AG10803 (cell line): ENCODE measurements at places on chromosomes 7 and 10.

GRCh38 chr10:12111528-12111927 lies 17.9 kb upstream of the SEC61A2 start:
- no peak for DNase-seq

DNA sequence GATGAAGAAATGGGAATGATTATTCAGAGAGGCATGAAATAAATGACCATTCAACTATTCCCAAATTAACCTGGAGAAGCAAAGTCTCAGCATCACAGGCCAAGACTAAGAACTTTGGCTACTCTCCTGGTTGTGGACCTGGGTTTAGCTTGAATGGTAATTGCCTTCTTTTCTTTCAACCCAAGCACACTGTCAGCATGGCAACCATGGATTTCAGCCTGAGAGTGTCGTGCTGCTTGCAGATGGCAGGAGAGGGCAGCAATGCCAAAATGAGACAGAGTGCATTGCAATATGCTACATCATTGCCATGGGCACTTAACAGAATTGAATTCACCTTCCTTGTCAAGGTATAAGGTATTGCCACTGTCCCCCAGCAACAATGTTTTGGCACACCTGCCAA lies 767.2 kb downstream of the REEP3 start:
- DNase-seq, result no peak

DNA sequence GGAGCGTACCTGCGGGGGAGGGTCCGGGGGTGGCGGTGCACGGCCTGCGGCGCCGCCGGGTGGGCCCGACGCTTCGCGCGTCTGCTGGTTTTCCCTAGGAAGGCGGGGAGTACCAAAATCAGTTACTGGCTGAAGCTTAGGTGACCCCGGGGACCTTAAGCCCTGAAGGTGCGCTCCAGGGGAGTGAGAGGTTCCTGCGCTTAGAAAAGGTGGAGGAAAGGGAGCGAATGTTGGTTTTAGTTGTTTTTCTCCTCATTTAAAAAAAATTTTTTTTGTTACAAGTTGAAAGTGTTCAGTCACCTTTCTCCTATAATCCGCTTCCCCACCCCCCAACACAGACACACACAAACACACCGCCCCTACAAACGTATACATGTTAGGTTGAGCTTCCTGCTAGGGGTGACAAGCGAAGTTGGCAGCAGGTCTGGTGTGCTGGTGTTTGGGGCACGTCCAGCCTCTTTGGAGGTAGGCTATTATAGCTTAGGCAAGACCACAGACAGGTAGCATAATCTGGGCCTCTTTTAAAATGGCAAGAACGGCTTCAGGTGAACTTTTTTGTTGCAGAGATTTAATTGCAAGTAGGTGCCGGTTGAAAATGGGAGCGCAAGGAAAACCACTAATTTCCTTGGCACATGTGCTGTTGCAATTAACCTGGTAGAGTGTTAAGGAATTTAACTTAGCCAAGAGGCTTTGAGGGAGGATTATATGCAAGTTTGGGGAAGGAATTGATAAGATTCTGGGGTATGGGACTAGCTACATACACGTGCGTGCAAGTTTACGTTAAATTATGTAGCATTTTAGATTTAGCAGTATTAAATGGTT lies 945 bp downstream of the ADD3 start:
- DNase-seq, result no peak

- DNase-seq, result no peak
Measured at GRCh38 chr10:56599201-56599600, 238.1 kb upstream of the ZWINT start.

GRCh38 chr7:20402747-20403230 lies 72.1 kb downstream of the ITGB8 start:
- no peak for DNase-seq

DNA sequence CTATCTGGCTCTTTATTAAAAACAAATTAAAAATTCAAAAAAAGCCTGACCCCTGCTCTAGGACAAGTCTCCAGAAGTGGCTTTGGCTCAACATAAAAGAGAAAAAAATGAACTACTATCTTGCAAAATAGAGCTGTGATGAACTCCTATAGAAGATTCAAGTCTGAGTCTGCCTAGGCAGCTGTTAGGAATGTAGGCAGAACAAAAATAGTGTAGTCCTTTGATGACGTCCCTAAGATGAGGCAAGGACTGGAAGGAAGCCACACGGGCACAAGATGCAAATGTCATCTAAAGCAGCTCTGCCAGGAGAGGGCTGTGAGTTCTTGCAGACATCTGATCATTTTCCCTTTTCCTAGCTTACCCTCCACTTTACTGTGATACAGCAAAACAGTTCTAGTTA lies 20.5 kb downstream of the ASNS start:
- peak; percentile 84 for DNase-seq

GRCh38 chr10:69224862-69225657 lies 4.9 kb downstream of the HKDC1 start:
- DNase-seq, result peak; percentile 31

- no peak for DNase-seq
Measured at GRCh38 chr7:69166979-69167516, 431.2 kb upstream of the AUTS2 start.

- DNase-seq, result peak; percentile 83
Measured at GRCh38 chr10:35079763-35080162, 10.4 kb downstream of the CUL2 start.

GRCh38 chr10:7211857-7212577 lies 198.8 kb downstream of the SFMBT2 start:
- no peak for DNase-seq

GRCh38 chr7:158266426-158266816 lies 321.2 kb downstream of the PTPRN2 start:
- no peak for DNase-seq

DNA sequence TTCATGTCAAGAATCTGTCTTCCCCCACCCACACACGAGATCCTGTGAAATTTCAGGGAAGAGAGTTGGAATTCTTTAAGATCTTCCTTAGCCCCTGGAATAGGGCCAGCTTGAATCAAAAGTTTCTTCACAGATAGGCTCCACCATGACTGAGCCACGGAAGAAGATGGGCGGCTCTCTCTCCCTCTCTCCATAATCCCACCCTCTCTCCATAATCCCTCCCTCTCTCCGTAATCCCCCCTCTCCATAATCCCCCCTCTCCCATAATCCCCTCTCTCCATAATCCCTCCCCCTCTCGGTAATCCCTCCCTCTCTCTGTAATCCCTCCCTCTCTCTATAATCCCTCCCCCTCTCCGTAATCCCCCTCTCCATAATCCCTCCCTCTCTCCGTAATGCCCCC lies 20.4 kb downstream of the SHH start:
- DNase-seq, result no peak

GRCh38 chr7:50151001-50151400 lies 58.0 kb upstream of the ZPBP start:
- no peak for DNase-seq

GRCh38 chr10:30254926-30255325 lies 94.2 kb downstream of the MTPAP start:
- DNase-seq, result no peak

DNA sequence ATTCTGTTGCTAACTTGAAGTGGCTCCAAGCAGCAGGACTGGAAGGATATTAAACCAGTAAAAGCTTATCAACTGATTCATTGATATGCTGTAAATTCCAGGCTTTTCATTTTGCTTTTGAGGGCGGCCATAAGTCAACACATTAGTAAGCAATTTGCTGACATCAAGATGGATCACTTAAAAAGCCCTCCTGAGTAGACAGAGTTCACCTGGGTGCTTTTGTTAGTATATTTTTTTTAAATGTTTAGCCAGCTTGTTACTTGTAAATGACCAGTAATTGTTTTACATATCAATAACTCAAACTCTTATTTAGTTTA lies 26.5 kb downstream of the RNF32 start:
- no peak for DNase-seq
